Stimulated activated naive B cell treated with anti-CD40 and anti-IgM and Interleukin-4, amounts not matched to agents 10 μg/mL and 1 μg/mL and 100 μg/mL, for 72 hours (primary cell): ENCODE measurements at places on chromosomes 4 and X.

GRCh38 chr4:173703021-173703420 is 173.0 kb upstream of the HAND2 start:
- no peak for DNase-seq

GRCh38 chr4:59994118-59994517 is 1206.0 kb upstream of the ADGRL3 start:
- no peak for DNase-seq

- no peak for DNase-seq
Observed at GRCh38 chr4:2837110-2837903, 6.3 kb upstream of the ADD1 start.

DNA sequence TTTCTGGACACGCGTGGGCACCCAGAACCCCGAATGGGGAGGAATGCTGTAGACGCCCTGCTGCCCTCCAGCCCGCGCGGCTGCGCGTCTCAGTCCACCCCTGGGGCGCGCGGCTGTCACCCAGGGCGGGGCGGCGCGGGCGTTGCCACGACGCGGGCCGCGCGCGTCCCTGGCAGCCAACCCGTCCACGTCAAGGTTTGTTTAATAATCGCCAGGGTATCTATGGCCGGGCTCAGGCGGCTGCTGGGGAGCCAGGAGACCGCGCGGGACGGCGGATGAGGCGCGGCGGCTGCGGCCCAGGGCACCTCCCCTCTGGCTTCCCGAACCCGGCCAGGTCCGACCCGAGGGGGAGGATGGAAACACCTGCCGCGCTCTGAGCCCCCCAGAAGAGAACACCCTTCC is at the start of gene SPATA18:
SPATA18 (plus strand) TSS at position 92 of the 402 bp plus-strand sequence. CDS start 401 bp downstream, outside the sequence.
- DNase-seq = no peak

DNA sequence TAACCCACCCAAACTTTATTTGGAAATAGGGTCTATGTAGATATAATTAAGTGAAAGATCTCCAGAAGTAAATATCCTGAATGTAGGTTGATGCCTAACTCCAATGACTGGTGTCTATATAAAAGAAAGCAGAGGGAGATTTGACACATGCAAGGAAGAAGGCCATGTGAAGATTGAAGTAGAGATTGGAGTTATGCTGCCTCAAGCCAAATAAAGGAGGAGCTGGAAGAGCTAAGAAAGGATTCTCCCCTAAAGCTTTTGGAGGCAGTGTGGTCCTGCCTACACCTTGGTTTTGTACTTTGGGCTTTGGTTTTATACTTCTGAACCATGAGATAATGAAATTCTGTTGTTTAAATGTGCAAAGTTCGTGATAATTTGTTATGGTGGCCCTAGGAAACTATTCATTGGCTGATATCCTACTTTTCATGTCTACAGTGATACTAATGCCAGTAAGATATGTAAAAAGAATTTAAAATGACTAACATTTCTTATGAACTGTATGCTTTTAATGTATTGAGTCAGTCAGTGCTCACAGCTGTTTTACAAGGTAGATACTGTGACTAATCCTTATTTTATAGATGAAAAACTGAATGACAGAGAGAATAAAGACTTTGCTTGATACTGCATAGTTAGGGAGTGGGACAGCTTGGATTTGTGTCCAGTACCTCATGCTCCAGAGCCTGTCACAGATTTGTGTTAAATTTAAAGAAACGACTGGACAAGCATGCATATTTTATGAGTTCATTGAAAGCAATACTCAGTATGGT is 5.9 kb upstream of the RAB40AL start:
- DNase-seq = no peak

DNA sequence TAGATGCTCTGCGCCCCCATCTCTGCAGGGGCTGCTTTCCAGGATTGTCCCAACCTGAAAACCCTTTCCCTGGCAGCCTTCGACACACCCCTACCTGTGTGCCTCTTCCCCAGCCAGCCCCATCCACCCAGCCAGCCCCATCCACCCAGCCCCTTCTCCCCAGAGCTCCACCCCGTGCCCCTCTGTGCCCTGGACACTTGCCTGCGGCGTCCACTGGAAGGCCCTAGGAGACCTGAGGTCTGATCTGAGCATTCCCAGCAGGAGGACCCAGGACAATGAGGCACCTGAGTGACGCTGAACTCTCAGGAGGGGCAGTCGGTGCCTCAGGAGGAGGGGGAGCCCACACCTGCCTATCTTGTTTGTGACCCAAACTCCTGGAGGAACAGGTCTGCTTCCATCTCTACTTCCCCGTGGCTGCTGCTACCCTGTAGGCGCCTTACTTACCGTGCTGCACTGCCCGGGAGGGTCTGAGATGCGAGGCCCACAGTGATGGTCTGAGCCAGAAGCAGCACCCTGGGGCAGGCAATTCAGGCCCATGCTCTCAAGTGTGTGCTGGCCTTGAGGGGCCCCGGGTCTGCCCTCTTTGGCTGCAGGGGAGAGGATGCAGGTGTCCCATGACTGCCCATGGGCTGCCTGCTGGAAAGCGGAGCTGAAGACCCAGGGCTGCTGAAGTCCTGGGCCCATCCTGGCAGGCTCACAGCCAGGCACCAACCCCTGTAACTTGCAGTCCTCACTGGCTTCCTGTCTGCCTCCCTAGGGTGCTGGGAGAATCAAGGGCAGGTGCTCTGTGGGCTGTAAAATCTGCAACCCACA is 4.9 kb downstream of the LRPAP1 start:
- no peak for DNase-seq

DNA sequence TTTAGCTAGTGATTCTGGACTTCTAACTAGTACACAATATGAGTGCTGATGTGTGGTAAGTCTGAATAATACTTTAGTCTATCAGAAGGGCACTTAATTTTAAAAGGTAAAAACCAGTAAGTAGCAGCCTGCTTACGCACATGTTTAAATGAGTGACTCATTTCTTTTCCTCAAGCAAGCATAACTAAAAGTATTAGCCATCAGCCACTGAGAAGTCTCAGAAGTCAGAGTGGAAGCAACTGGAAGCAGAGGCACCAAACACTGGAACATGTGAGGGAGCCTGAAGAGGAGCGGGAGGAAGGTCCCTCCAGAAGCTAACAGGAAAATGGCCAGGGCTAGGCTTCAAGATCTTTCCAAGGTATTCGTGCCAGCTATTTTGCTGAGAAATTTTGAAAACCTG is 257.7 kb downstream of the RAPGEF2 start:
- DNase-seq = no peak

- no peak for DNase-seq
Observed at GRCh38 chr4:37126051-37126450, 118.5 kb upstream of the NWD2 start.

GRCh38 chr4:105198541-105198940 is 51.9 kb downstream of the TET2 start:
- no peak for DNase-seq

- DNase-seq = no peak
Observed at GRCh38 chrX:40424259-40424658, 156.5 kb upstream of the ATP6AP2 start.

DNA sequence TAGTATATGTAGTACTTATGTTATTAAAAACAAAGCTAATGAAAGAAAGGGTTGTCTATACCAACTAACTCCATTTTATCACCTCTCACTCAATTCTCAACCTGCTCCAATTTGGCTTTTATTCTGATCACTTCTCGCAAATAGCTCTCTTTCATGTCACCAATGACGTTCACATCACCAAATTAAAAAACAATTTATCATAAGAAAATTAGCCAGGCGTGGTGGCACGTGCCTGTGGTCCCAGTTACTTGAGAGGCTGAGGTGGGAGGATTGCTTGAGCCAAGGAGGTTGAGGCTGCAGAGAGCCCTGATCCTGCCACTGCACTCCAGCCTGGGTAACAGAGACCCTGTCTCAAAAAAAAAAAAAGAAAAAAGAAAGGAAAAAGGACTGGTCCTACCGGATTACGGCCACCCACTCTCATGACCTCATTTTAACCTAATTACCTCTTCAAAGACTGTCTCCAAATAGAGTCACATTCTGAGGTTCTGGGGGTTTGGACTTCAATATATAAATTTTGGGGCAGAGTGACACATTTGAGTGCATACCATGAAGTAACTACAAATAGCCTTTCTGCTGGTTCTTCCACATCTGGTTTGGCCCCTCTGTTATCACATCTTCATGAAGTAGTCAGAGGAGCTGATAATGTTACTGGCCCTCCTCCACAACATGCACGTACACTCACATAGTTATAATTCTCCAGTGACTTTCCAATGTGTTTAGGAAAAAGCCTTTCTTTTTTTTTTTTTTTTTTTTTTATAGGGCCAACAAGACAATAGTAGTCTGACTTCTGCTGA is 15.8 kb upstream of the RBMX start:
- no peak for DNase-seq

DNA sequence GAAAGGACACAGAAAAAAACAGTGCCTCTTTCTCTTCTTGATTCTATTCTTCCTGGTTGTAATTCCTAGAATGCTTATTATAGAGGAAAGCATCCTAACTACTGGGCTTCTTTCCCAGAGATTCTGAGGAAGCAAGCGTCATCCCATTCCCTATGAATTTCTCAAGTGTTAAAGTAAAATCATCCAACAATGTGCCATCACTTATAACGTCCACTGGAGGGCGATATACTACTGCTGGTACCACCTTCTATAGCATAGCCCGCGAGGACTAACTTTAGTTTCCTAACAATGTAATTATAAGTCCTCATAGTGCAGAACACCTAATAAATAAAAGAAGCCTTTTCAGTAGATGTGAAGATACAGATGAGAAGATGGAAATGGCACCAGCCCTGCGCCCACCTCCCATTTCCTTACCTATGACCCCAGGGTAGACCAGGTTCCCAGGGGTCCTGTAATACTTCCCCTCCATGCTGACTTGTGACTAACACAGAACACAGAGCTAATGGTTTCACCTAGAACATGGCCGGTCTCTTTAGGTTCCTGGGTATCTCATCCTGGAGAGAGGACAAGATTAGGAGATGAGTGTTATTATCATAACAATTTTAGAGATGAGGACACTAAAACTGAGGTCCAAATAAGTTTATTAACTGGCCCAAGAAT is 4.2 kb downstream of the CENPVL3 start:
- no peak for DNase-seq

GRCh38 chr4:15479913-15480185 is 10.2 kb downstream of the CC2D2A start:
- DNase-seq = no peak

DNA sequence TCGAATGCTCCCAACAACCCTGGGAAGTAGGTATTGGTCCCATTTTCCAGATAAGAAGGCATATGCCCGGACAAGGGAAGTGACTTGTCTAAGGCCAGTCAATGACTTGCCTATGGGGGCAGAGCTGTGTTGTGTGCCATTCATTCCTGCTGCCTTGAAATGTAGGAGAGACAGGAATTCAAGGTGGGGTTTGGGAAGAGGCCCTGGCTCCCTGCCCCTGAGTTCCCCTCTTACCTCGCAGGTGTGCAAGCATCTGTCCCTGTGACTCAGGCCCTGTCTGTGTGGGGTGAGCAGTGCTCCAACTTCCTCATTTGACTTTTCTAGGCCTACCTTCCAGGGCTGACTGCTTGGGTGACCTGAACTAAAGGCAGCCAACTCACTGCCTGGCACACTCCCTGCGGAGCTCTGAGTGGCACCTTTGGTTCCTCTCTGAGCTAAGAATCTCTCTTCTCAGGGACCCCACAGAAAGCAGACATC is 5.1 kb downstream of the EFNB1 start:
- DNase-seq = peak; percentile 23

DNA sequence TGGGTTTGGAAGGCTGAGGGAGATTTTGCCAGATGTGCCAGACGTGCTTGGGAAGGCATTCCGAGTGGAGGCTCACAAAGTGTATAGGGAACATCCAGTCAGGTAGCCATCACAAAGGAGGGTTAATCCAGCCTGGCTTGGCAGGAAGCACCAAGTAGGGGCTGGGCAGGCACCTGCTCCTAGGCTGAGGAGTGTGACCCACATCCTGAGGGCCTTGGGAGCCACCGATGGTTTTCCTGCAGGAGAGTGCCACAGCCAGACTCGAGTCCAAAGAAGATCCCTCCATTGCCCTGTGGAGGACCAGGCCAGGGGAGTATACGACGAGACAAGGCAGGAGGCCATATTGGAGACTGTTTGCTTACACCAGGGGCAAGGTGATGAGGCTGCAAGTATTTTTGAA is 47.2 kb downstream of the PNMA5 start:
- DNase-seq = no peak

GRCh38 chrX:45774961-45775360 is 574.3 kb upstream of the DIPK2B start:
- no peak for DNase-seq

GRCh38 chr4:186808630-186809018 is 85.0 kb upstream of the FAT1 start:
- DNase-seq = no peak

- DNase-seq = no peak
Observed at GRCh38 chr4:1567808-1568581, 116.1 kb downstream of the FAM53A start.

DNA sequence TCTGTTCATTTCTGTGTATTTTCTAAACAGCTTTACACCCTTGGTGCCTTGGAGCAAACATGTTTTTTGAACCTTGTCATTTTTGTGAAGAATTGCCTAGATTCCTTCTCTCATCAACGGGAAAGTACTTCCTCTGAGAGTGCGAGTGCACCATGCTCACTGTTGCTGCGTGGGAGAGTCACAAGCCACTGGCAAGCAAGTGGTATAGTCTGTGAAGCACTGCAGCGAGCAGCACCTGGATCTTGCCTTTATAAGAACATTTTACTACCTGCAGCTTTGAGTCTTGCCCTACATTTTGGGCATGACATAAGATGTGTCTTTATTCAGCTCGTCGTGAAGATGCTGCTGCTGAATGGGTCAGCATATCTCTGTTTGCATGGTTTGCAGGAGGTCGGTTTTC is 44.9 kb downstream of the HADH start:
- no peak for DNase-seq

DNA sequence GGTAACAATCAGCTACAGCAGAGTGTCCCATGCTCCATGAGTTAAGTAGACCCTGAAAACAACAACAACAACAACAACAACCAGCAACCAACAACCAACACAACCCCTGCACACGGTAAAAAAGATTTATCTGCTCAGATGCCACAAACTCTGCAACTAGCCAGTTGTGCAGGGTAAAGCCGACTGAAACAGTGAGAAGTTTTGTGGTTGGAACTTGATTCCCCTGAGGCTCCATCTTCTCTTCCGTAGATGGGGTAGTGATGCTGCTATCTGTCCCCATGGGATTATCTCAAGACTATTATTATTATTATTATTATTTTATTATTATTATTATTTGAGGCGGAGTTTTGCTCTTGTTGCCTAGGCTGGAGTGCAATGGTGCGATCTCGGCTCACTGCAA is 50.6 kb upstream of the RAPGEF2 start:
- peak; percentile 45 for DNase-seq

DNA sequence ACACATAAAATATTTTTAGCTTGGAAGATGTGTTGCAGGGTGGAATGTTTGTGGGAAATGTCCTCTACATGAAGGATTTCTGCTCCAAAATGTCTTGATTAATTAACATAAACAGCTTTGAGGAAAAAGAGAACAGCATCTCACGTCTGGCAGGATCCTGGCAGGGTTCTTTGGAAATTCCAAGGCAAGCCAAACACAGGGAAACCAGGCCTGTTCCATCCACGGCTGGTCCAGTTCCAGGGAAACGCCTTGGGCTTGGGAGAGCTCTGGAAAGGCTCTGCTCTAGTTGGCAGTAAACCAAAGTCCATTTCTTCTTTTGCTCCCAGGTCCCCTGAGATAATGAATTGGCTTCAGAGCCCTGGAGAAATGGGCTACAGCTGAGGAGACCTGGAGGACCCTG is 42.4 kb upstream of the GAB1 start:
- no peak for DNase-seq

- DNase-seq = no peak
Observed at GRCh38 chr4:16838226-16838875, 60.1 kb downstream of the LDB2 start.
